ENCODE measurements at places on chromosomes 1 and 21. TPM values are rescaled to one million over a fixed set of nuclear protein-coding genes. Genes with fewer than 3 reads are reported as not detected.
A peak's percentile ranks its signal among the peaks of the same experiment; 100 is the strongest.

Gene SYDE2
- 1.3 TPM for polyA plus RNA-seq

- H3K36me3 ChIP-seq, result no peaks in the 10 kb centered on the region
- H3K27me3 ChIP-seq, result no peaks in the 10 kb centered on the region
- no peak overlapping the region for H3K4me3 ChIP-seq
- DNase-seq, result no peak
These were observed 13.9 kb upstream of the IL6R start for GRCh38 chr1:154391086-154391770.

- no peak overlapping the region for H3K27ac ChIP-seq
- no peak for DNase-seq
- no peaks in the 10 kb centered on the region for H3K36me3 ChIP-seq
- H3K4me1 ChIP-seq, result no peaks in the 10 kb centered on the region
These were observed 30.2 kb upstream of the DUSP10 start for GRCh38 chr1:221772117-221772516.

Gene ADCY10
- 0.28 TPM for polyA plus RNA-seq

- H3K4me3 ChIP-seq, result no peak overlapping the region
- DNase-seq, result no peak
- H3K36me3 ChIP-seq, result no peaks in the 10 kb centered on the region
- H3K27me3 ChIP-seq, result peaks cover 28% of the 10 kb centered on the region
- H3K27ac ChIP-seq, result no peak overlapping the region
These were observed 688 bp upstream of the CHD5 start for GRCh38 chr1:6180707-6181311.

GRCh38 chr1:234618737-234619049 lies 8.7 kb upstream of the IRF2BP2 start:
- no peaks in the 10 kb centered on the region for H3K27me3 ChIP-seq
- peak overlapping the region; percentile 24 for H3K27ac ChIP-seq
- peaks cover 44% of the 10 kb centered on the region for H3K4me1 ChIP-seq
- no peak overlapping the region for H3K4me3 ChIP-seq
